ENCODE measurements at places on chromosomes 6 and 20.

- no peak for DNase-seq
These were observed 10.9 kb upstream of the NCOA3 start for GRCh38 chr20:47490795-47491194.

DNA sequence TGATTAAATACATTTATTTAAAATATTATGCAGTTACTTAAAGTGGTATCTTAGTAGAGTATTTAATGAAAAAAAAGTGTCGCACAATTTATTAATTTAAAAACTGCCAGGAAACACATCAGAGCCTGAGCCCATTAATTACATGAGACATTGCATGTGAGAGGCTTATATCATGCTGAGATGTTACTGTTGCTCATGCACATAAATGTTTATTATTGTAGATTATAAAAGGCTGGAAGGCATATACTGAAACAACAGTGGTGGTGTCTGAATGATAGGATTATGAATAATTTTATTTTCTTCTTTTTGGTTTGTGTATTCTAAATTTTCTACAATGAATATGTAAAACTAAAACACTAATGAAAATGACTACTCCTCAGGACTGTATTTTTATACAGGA is 45.7 kb upstream of the TXNDC5 start:
- no peak for DNase-seq

DNA sequence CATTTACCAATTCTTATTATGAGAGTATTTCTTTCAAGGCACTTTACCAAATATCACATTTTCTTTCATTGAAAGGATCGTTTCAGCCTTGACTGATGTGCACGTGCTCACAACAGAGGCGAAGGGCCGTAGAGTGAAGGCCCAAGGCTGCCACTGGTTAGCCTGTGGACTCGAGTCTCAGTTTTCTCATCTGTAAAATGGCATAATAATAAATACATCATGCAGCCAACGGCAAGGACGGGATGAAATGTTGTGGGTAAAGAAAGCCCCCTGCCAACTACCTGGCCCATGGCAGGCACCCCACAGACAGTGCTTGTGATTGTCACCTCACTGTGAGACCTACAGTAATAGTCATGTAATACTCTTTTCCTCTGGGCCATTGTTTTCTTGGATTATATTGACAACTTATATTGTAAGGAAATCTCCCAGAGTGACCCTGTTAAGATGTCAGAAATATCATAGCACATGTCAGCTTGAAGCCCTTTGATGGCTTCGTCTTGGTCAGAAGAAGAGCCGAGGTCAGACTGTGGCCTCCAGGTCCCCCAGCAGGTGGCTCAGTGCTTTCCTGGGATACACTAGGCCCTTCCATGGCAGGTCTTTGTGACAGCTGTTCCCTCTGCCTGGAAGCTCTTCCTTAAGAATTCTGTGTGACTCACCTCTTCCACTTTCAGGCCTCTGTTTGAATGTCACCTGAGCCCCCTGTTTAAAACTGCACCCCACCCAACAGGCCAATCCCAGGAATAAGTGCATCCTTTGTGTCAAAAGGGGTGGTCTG is 36.3 kb downstream of the FAM50B start:
- DNase-seq: no peak

- DNase-seq: peak; percentile 45
These were observed 47.8 kb downstream of the SHLD1 start for GRCh38 chr20:5797843-5798462.

DNA sequence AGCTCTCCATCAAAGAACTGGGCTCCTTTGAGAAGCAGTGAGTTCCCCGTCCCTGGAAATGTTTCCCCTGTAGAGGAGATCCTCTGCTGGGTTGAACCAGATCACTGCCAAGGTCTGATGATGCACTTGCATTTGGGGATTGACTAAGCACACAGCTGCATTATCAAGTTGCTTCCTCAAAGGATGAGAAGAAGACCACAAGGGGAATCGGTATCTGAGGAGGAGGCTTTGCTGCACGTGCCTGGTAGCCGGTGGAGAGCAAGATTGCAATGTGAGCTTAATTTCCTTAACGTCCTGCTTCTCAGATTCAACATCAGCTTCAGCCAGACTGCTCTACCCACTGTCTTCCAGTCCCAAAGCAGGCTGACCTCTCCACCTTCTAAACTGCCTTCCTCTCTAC is 128.8 kb upstream of the STMND1 start:
- DNase-seq: no peak

DNA sequence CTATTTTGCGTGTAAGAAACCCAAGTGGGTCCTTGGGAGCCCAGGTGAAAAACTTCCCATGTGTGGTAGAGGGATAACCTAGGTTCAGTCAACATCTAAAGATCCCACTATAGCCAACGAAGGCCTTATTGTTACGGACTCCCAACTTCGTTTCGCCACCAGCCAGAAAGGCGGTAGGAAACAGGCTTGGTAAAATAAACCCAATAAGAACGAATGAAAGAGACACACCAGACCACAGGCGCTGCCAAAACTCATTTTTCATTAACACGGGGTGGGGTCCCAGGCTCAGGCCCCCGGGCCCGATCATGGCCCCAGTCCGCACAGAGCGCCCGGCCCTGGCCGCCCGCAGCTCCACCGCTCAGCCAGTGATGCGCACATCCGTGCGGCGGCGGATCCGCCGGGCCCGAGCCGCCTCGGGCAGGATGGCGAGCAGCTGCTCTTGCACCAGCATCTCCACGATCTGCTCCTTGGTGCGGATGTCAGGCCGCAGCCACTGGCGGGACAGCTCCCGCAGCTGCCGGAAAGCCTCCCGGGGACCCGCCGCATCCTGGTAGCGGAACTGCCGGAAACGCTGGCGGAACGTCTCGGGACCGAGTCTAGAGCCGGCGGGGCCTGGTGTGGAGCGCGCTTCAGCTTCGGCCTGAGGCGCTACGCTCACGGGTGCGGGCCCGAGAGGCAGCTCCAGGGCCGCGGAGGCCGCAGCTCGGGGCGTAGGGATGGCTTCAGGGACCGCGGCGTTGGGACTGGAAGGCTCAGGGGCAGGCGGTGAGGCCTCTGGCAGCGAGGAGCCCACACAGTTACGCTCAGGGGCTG is 709 bp downstream of the SCAND1 start:
- peak; percentile 76 for DNase-seq

GRCh38 chr20:59661621-59662020 is 57.3 kb downstream of the PHACTR3 start:
- DNase-seq: no peak

DNA sequence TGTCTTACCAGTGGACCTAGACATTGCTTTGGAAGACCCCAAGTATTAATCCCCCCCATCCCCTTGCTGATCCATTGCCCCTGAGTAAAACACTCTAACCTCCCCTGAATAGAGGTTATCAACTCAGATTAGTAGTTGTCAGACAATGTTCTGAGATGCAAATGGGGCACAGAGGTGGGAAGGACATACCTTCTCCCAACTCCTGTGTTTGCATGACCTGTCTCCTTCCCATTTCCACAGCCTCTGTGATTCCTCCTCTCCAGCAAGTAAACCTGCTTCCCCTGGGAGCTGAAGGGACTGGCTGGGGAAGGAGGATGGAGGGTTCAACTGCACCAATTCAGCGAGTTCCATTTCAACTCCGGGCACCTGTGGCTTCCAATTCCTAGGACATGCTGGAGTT is 199.8 kb upstream of the SASH1 start:
- DNase-seq: no peak

DNA sequence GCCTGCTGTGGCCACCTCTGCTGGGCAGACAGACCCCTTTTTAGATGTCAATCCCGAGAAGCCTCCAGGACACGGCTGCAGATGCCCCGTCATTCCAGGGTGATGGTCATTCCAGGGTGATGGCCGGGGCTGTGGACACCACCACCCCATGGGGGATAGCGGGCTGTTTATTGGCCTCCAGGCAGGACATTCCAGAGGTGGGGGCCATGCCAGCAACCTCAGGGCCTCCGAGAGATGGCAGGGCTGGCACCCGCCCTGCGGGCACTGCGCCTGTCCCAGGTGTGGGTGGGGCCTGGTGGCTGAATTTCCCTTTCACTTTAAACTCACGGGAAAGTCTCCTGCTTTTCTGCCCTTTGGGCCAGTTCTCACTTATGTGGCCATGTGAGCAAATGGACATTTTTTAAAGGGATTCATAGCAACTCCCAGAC is 14.5 kb downstream of the COL9A3 start:
- DNase-seq: no peak

DNA sequence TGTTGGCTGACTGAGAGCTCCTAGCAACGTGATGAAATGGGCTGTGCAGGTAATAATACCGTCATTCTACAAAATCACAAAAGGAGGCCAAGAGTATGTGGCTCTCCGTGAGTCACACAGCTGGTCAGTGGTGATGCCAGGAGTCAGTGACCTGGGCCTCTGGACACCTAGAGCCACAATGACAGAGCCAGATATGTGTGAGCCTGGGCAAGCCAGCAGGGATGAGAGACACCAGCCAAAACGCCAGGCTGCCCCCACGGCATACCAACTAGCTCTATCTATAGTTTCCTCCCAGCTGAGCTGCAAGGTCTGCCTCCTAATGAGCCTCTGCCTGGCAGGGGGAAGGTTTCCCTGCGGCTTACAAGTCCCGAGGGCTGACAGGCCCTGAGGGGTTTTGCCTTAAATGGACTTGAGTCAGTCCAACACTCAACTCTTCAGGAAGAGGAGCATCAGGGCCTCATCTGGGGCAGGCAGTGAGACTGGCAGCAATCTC is 70.0 kb downstream of the CPNE5 start:
- DNase-seq: no peak

GRCh38 chr6:5108068-5108467 is 22.9 kb downstream of the PPP1R3G start:
- no peak for DNase-seq

- peak; percentile 87 for DNase-seq
These were observed 15.2 kb upstream of the ZNF335 start for GRCh38 chr20:45987108-45987780.

- DNase-seq: no peak
These were observed 577.9 kb downstream of the TFAP2B start for GRCh38 chr6:51396583-51396982.

DNA sequence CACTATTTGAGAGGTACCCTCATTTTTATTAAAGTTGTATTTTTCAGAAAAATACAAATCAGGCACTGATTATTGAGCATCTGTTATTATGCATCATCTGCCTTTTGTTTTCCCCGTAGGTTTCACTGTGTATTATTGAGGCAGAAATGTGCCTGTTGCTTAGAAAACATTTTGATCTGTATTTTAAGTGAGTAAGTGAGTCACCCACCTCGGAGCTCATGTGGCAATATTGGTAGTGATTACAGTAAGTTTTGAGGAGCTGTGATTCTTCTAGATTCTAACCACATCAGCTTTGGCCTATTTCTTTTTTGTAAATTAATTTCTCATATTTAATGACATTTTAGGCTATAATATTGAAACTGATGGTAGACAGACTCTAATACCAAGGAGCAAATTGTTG is 59.6 kb upstream of the LAMP5 start:
- DNase-seq: no peak

GRCh38 chr20:54070187-54070987 is at the start of gene BCAS1:
Gene BCAS1, minus strand, starts transcription at chr20:54070594. Its CDS starts 11,876 bp downstream, at chr20:54058718.
- DNase-seq: no peak

- no peak for DNase-seq
These were observed 43.5 kb downstream of the NT5E start for GRCh38 chr6:85493389-85493788.

DNA sequence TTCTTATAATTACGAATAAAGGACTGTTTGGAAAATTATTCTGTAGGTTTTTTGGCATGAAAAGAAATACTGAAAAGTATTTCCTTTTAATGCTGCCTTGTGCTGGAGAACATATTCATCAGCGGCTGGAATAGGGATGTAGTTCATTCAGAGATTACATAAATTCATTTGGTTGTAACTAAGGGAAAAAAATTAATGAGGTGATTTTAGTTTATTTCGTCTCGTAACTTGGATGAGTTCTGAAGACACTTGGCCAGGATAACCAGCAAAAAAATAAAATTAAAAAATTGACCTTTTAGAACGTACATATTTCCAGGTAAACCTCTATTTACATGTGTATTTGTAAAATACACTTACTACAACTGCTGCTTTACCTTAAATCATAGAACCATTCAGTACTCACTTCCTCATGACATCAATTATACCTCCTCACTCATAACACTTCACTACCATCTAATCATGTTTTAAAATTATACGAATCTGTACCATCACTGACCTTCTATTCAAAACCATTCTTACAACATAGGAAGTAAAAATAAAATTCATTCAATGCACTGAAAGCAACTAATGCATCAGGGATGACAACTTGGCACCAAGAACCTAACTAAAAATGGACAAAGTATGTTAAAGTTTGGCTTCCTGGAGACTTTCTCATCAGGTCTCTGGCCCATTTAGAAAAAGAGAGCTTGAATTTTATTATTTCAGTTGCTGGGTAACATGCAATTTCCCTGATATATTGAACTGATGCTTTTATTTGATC is 17.2 kb downstream of the KLHL31 start:
- DNase-seq: no peak

- DNase-seq: no peak
These were observed 74.1 kb upstream of the MAP7 start for GRCh38 chr6:136624347-136624746.

DNA sequence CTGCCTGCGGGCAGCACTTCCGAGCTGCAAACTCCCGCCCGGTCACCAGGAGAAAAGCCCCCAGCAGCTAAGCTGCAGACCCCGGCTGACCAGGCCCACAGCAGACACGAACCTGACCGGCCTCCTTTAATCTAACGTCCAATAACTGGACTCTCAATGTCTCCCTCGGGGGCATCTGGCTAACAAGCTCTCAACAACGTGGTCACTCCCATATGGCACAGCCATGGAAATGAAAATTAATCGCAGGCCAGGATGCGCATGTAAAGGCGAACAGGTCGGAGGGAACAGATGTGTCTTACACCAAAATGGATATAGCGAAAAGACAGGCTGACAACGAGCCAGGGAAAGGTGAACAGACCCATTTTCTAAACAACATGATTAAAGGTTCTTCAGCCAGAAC is 44.4 kb upstream of the SMOC2 start:
- DNase-seq: no peak

DNA sequence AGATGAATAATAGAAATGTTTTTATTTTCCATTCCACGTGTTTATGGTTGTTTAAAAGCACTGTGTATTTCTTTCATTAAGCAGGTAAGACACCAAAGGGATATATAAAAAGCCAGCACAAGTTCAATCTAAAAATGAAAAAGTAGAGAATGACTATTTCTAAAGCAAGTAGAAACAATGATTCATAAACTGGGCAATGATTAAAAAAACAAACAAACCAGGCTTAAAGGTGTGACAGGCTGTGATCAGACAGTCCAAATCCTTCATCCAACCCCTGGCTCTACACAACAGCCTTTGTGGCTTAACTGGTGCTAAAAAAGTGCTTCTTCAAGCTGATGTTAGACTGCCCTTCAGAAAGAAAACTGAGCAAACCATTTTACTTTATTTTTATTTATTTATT is 45.7 kb upstream of the TSHZ2 start:
- DNase-seq: no peak

DNA sequence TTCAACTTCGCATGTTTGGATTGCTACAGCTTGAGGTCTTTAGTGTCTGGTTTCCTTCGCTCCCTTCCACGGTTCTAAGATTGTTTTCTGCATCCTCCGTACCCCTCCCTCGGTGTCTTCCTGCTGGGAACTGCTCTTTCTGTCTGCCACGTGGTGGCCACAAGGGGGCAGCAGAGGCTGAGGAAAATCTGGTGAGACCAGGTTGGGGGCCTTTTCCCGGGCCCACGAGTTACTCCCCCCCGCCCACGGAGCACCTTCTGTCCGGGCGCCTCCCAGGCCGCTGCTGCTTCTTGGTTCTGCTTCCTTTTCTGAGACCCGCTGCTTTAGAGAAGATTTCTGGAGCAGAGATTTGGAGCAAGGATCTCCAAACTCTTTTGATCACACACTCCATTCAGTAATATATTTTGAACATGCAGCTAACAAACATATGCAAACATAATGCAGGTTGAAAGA is 21.1 kb upstream of the NOTCH4 start:
- DNase-seq: peak; percentile 83
